ENCODE measurements at places on chromosomes 3 and 15.

DNA sequence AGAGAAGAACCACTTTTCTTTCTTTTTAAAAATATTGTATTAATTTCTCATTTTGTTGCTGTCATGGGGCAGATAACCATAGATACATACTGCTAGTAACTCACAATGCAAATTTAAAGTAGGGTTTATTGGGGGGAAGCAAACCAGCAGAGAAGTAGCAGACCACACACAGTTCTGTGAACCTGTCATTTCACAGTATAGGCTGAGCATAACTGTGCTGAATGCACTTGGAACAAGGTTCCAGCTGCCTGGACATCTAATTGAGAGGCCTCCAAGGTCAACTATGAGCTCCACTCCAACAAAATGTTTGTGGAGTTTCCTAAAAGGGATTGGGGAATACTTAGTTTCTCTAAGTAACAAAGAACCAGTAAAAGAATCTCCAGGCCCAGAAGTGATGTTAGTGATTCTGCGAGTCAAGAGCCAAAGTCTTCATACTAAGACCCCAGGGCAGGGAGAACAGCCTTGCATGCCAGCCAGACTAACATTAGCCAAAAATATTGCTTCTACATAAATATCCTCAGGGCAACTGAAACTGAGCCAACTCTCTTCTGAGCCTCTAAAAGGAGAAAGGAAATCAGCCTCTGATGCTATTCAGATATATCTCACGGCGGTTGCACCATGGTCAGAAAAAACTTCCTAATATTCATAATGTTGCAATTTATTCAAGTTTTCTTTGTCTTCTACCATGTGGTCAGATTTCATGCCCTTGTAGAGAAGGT, 856.4 kb upstream of the ALCAM start:
- DNase-seq = no peak

DNA sequence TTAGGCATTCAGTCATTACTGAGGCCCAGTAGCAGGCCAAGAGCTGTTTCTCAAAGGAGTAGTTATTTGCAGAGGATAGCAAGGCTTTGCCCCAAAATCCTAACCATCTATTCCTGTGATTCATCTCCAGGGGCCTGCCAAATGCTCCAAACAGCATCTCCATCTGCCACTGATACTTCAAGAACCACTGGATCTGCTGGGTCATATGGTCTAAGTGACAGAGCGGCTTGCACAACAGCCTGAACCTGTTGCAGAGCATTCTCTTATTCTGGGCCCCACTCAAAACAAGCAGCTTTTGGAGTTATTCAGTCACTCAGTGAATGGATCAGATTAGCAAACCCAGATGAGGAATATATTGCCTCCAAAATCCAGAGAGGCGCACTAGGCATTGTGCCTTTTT, 68.8 kb upstream of the ALDH1A3 start:
- DNase-seq = no peak

- DNase-seq = no peak
Measured at GRCh38 chr15:41952013-41952563, 20.3 kb downstream of the EHD4 start.

DNA sequence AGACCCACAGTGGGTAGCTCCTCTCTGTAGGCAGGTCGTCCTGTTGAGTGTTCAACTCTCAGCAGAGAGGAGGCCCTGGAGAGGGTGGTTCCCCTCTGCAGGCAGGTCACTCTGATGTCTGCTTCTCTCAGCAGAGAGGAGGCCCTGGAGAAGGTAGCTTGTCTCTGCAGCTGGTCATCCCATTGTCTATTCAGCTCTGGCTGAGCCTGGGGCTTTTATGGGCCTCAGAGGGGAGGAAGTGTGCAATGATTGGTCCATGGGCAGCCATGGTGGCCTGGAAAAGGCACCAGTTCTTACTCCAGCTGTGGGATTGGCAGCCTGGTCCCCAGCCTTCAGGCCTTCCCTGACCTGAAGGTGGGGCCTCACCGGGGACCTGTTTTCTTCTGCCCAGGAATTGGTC, 52.9 kb downstream of the PPCDC start:
- DNase-seq = no peak

GRCh38 chr3:78963771-78964170, 804.0 kb downstream of the ROBO1 start:
- no peak for DNase-seq

- DNase-seq = no peak
Measured at GRCh38 chr3:9590282-9590791, 36.7 kb upstream of the LHFPL4 start.

- DNase-seq = no peak
Measured at GRCh38 chr3:193970773-193971206, 165.2 kb upstream of the HES1 start.
